ENCODE measurements at places on chromosomes 3 and 15. TPM values are rescaled to one million over a fixed set of nuclear protein-coding genes. Genes with fewer than 3 reads are reported as not detected.

GRCh38 chr3:79473993-79474392 lies 293.8 kb downstream of the ROBO1 start:
- DNase-seq = no peak

GPR156 gene
- 0.08 TPM for total RNA-seq

DNA sequence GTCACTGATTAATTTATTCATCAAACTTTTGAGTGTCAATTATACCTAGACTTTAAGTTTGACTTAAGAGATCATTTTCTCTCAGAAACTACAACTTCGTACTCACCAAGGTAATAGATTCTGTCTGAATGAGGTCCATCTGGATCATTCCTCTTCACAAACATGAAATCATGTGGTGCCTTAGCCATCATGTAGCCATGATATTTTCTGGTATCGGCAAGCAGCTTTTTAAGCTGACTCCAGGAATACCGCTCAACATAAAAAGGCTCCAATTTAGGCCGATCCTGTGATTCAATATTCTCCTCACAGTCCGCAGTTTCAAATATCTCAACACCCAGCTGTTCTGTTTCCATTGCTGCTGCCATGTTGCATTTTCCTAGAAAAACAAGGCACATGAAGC lies 5.3 kb downstream of the DPP8 start:
- no peak for DNase-seq

- DNase-seq = no peak
Observed at GRCh38 chr3:190261740-190262139, 60.5 kb downstream of the CLDN1 start.
